Calu3 (cell line): ENCODE measurements at places on chromosomes 7 and 10. TPM values are rescaled to one million over a fixed set of nuclear protein-coding genes. Genes with fewer than 3 reads are reported as not detected.

GRCh38 chr7:98116656-98117461, 10.2 kb downstream of the LMTK2 start:
- peak overlapping the region; percentile 29 for H3K4me3 ChIP-seq
- peaks cover 6% of the 10 kb centered on the region for H3K36me3 ChIP-seq
- H3K27ac ChIP-seq: peak overlapping the region; percentile 12
- H3K4me1 ChIP-seq: peaks cover 50% of the 10 kb centered on the region

DNA sequence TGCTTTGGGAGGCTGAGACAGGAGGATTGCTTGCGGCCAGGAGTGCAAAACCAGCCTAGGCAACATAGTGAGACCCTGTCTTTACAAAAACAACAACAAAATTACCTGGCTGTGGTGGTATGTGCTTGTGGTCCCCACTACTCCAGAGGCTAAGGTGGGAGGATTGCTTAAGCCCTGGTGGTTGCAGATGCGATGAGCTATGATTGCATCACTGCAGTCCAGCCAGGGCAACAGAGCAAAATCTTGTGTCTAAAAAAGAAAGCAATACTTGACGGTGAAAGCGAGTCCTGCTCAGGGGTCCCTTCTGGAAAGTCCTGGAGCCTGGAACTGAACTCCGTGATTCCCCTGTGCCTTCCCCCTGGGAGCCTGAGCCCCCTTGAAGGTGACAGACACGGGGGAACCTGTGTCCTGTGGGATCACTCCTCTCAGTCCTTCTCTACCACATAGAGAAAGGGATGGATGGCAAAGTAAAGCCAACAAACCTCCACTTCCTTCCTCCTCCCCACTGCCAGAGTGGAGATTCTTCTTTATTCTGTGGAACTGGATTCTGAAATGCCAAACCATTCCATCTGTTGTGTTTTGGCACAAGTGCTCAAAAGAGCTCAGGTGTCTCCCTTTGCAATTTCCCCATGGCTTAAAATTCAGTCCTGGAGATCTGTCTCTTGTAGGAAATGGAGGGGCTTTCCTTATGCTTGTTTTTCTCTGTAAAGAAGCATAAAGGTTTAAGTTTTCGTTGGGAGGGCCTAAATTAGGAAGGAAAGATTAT, 50.6 kb downstream of the KIAA1217 start:
- no peaks in the 10 kb centered on the region for H3K27me3 ChIP-seq
- peaks cover 3% of the 10 kb centered on the region for H3K4me1 ChIP-seq
- no peak overlapping the region for H3K4me3 ChIP-seq
- no peak overlapping the region for H3K27ac ChIP-seq
- no peaks in the 10 kb centered on the region for H3K36me3 ChIP-seq

Gene RTKN2
- 25.0 and 26.7 TPM in 2 replicates for total RNA-seq

DNA sequence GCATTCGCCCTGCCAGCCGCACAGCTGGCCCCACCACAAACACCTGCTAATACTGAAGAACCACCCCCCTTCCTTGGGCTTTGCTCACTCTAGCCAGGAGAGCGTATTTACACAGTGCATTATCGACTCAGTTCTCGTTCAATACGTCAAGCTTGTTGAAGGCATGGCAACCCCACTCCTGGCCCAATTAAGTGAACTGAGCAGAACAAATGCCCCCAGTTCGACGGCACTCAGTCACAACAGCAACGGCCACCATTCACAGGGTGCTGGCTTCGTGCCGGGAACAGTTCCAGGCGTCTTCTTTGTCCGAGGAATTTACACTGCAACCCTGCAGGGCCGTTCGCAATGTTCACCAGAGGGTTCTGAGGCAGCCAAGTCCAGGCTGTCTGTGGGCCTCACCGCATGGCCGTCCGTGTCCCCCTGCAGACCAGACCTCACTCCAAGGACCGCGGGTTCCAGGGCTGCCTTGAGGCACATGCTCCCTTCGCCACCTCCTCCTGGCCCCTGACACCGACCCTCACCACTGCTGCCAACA, 175.3 kb downstream of the DIP2C start:
- H3K27me3 ChIP-seq: no peaks in the 10 kb centered on the region
- peaks cover 31% of the 10 kb centered on the region for H3K4me1 ChIP-seq
- peaks cover 24% of the 10 kb centered on the region for H3K36me3 ChIP-seq

Gene LLCFC1
- not detected in 2 replicates for total RNA-seq

Gene LBX1
- total RNA-seq: not detected in 2 replicates

- H3K4me1 ChIP-seq: no peaks in the 10 kb centered on the region
- no peak for DNase-seq
- H3K4me3 ChIP-seq: no peak overlapping the region
- no peaks in the 10 kb centered on the region for H3K27me3 ChIP-seq
- H3K36me3 ChIP-seq: peaks cover 14% of the 10 kb centered on the region
- H3K27ac ChIP-seq: no peak overlapping the region
Observed at GRCh38 chr10:130160775-130161174, 24.6 kb downstream of the GLRX3 start.

Gene TWNK
- 13.8 and 14.7 TPM in 2 replicates for total RNA-seq

DNA sequence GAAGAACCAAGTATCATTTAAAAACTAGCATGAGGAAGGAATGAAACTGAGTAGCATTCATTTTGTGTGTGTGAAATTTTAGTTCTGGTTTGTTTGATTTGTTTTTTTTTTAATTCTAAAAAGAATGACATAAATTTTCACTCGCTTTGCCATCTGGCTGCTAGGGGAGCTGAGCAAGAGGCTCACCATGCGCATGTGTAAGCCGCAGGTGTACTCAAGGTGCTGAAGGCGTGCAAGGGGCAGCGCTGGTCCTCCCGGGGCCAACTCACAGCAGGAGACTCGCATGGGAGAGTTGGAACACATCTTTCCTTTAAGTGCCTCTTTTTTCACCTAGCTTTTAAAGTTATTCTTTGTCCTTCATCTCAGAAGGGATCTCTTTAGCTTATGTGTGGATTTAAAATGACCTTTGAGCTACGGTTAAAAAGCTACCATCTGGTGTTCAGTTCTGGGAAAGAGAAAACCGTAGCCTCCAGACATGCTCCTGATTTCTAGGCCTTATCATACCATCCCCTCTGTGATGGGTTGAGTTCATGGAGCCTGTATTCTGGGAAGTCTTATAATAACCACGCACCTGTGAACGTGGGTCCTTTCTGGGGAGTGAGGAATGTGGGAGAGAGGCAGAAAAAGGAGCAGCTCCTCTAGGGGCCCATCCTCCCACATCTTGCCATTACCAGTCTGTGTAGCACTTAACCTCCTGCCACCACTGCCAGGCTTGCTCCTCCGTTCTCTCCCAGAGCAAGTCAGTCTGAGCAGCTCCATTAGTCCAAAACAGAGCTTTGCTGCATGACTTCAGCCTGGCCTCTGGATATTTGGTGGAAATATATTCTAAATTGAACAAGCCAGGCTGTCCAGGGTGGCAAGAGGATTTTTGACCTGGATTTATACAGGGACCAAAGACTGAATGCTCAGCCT, 61.9 kb downstream of the KLHDC10 start:
- no peak for DNase-seq
- H3K4me3 ChIP-seq: no peak overlapping the region

DNA sequence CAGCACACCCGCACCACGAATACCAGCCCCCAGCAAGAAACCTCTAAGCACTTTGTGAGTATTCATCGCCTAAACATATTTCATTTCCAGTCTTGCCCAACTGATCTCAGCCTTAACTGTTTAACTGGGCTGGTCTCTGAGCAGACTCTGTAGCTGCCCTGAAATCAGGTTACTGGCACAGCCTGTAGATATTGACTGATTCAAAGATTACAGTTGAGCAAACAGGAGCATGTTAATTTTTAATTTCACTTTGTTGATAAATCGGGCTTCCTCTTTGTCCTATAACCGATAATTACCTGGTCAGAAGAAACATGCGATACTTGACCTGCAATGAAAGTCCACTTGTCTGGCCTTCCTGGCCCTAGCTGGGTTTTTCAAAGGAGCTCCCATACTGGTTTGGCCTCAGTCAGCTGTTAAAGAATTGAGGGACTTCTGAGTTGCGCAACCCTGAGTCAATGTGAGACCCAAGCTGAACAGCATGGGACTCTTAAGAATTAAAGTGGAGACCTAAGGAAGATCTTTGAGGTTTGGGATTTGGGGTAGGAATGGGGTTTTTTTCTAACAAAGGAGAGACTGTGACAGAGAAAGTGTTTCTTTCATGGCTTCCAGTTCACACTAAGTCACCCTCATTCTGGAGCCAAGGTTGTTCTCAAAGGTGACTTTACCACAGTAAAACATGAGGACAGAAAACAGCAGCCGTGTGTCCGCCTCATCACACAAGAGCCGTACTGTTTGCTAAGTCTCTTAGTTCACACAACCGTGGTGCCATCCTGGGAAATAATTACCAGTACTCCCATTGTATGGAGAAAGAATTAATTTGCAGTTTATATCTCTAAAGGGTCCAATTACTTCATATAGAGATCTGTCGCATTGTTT, 75.9 kb downstream of the PPP1R3C start:
- H3K27ac ChIP-seq: peak overlapping the region; percentile 75
- peaks cover 56% of the 10 kb centered on the region for H3K4me1 ChIP-seq
- DNase-seq: peak; percentile 39
- H3K27me3 ChIP-seq: no peaks in the 10 kb centered on the region
- H3K36me3 ChIP-seq: peaks cover 5% of the 10 kb centered on the region
- no peak overlapping the region for H3K4me3 ChIP-seq

DNA sequence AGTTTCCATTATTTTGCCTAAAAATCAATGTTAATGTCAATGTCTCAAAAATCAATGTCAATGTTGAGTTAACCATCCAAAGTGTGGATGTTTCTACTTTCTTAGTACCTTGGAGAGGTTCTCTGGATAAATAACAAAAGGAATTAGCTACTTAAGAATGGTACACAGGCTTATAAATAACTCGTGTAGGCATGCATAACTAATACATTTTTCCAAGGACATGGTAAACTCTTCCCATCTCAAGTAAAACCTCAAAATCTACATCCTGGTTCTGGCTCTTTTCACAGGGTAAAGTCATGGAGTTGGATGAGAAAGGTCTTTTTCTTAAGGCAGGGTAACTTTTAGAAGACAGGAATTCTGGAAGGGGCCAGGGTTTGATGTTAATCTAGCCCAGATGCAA, 59.9 kb downstream of the CAV1 start:
- DNase-seq: no peak
- no peaks in the 10 kb centered on the region for H3K36me3 ChIP-seq
- no peak overlapping the region for H3K4me3 ChIP-seq
- H3K27me3 ChIP-seq: no peaks in the 10 kb centered on the region
- H3K27ac ChIP-seq: no peak overlapping the region

DNA sequence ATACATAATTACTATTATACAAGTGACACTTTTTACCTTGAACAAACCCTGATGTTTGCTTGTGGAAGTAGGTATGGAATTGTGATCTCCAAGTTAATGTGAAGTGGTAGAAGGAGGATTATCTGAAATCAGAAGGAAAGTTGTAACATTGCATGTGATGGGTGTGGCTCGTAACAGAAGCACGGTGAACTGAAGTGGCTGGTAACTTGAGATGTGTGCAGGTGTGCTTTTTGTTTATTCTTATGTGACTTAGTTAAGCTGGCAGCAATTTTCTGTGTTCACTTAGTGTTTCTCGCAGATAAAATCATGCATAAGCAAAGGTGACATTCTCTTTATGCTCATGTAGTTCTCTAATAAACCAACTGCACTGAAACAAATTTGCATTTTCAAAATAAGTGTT, 82.3 kb downstream of the ZEB1 start:
- H3K27me3 ChIP-seq: no peaks in the 10 kb centered on the region
- peaks cover 26% of the 10 kb centered on the region for H3K4me1 ChIP-seq
- H3K4me3 ChIP-seq: no peak overlapping the region

GRCh38 chr7:155252444-155252887, 45.2 kb upstream of the INSIG1 start:
- H3K27ac ChIP-seq: no peak overlapping the region
- H3K36me3 ChIP-seq: no peaks in the 10 kb centered on the region
- peaks cover 15% of the 10 kb centered on the region for H3K27me3 ChIP-seq

- H3K36me3 ChIP-seq: peaks cover 4% of the 10 kb centered on the region
- no peak overlapping the region for H3K27ac ChIP-seq
- no peak overlapping the region for H3K4me3 ChIP-seq
- no peak for DNase-seq
- H3K27me3 ChIP-seq: no peaks in the 10 kb centered on the region
Observed at GRCh38 chr7:14734839-14735321, 167.7 kb downstream of the DGKB start.

DNA sequence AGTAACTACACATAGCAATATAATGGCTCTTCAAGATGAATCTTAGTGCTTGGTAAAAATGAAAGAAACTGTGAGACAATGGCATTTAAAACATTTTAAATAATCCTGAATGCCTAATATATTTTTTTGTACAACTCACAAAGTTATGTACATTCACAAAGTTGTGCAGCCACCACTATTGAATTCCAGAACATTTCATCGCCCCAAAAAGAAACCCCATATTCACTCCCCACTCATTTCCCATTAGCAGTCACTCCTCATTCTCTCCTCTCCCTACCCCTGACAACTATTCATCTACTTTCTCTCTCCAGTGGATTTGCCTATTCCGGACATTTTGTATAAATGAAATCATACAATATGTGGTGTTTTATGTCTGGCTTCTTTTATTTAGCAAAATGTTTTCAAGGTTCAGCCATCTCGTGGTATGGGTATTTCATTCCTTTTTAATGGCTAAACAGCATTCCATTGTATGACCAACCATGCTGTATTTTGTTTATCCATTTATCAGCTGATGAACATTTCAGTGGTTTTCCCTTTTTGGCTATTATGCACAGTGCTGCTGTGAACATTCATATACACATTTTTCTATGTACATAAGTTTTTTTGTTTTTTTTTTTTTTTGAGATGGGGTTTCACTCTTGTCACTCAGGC, 34.7 kb downstream of the ENTPD7 start:
- H3K4me1 ChIP-seq: no peaks in the 10 kb centered on the region
- no peak overlapping the region for H3K4me3 ChIP-seq
- DNase-seq: no peak
- H3K36me3 ChIP-seq: peaks cover 10% of the 10 kb centered on the region

Gene KCNH2
- total RNA-seq: 0.45 and 0.66 TPM in 2 replicates

Gene KIAA1217
- 46.2 and 49.2 TPM in 2 replicates for total RNA-seq

DNA sequence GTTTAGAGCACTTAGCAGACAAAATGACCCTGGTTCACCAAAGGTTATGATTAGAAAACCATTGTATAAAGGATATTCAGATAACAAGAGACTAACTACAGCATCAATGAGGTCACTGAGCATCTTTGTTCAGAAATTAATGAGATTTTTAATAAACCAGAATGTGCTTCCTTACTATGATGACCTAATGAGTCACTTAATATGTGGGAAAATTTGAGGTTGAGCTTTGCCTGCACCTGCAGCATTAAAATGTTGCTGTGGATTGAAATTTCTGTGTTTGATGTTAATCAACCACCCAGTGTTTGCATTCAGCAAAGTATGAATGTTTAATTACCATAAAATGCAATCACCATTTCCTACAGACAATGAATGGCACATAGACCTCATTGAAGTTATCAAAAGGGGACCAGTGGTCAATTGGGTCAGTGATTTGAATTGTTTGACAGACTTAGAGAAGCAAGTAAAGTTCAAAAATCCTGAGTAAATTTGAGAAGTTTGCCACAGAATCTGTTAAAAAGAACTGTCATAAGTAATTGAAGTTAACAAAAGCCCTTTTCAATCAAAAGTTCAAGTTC, 45.8 kb downstream of the EXOC6 start:
- DNase-seq: no peak
- H3K4me1 ChIP-seq: peaks cover 15% of the 10 kb centered on the region
- no peak overlapping the region for H3K27ac ChIP-seq
- peaks cover 11% of the 10 kb centered on the region for H3K36me3 ChIP-seq
- no peaks in the 10 kb centered on the region for H3K27me3 ChIP-seq
